Ascending aorta (tissue), 2 donors: ENCODE measurements at places on chromosomes 4 and X. TPM values are rescaled to one million over a fixed set of nuclear protein-coding genes. Genes with fewer than 3 reads are reported as not detected.

GRCh38 chr4:5956285-5957021 is 61.8 kb downstream of the C4orf50 start:
- no peak for DNase-seq

DNA sequence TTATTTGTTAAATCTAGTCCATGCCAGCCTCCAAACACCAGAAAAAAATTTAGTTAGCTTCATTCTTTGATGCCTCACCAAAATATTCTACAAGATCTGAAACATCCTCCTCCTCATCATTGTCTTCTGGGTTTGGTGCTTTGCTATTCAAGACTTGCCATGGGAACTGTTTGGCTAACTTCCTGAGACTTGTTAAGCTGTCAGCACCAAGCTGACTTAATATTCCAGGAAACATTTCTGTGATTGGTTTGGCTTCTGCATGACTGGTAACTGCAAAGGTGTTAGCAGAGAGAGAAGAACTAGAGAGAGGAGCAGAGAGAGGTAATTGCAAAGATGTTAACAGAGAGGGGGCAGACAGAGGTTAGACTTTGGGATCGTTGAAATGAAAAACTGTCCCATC is 101.3 kb downstream of the PALLD start:
- DNase-seq = no peak

DNA sequence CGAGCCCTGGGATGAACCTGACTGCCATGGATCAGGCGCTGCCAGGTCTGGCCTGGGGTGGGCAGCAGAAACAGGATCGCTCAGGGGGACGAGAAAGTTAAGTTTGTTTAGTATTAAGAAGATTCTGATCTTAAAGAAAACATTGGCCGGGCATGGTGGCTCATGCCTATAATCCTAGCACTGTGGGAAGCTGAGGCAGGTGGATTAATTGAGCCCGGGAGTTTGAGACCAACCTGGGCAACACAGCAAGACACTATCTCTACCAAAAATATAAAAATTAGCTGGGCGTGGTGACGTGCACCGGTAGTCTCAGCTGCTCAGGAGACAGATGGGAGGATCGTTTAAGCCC is 696 bp upstream of the FLNA start:
- DNase-seq = no peak

DNA sequence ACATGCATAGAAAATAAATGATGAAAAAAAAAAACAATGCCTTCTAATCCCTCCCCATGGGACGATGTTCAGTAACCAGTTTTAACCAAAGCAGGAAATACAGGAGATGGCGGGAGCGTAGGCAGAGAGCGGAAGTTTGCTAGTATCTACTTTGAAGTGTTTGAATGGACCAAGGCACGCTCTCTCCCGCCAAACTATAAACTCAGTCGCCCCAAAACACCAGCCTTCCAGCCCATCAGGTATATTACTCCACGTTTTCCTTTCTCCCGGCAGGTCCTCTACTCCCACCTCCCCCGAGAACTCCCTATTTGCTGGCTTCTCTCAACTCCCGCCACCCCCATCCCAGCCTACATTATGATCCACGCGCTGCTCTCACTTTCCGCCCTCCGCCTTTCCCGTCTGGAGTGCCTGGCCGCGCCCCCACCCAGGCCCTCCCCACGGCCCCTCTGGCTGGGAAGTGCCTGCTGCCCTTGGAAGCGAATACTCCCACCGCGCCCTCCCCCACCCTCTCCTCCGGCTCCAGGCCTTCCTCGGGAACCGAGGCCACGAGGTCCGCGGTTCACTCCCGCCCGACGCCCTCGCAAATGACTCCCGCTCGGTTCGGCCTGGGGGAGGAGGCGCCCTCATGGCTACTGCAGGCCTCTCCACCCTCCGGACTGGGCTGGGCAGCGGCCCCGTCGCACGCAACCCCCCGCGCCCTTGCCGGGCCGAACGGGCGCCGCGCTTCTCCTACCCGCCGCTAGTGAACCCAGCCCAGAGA is 723 bp downstream of the DHX15 start:
- DNase-seq = peak; percentile 12

Gene HSD17B11
- 29.8 TPM for total RNA-seq

GRCh38 chr4:8152865-8153257 is 5.8 kb downstream of the ABLIM2 start:
- DNase-seq = no peak

DNA sequence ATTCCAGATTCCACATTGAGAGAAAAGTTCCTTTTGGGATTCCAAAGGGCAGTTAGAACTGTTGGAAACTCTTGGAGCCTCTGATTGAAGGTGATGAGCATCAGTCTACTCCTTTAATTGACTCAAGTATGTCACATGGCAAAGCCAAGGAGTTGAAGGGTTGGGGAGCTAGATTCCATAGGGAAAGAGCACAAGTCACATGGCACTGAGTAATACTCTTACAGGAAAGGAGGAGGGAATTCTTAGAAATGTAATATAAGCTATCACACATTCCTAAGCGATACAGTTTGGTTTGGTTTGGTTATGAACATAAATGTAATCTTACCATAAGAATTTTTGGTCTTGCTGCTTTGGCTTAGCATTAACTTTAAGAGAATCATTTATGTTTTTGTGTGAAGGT is 15.7 kb downstream of the SPCS3 start:
- DNase-seq = no peak

Gene SERPINA7
- 0.75 TPM for total RNA-seq

DNA sequence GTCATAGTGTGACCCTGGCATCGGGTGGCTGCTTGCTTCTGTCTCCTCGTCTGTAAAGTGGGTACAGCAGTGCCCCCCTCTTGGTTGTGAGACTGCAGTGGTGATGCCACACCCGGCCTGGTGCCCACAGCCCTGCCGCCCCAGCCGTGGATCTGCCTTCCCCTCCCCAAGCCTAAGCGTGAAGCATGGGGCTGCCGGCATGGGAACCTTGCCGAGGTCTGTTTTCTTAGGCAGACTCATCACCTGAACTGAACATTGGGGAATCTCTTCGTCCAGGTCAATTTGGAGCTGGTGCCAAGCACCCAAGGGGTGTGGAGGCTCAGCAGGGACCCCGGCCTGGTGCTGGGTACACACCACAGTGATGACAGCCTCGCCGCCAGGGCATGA is 108.4 kb downstream of the PSAPL1 start:
- DNase-seq = no peak

Gene SMPX
- not detected for total RNA-seq

DNA sequence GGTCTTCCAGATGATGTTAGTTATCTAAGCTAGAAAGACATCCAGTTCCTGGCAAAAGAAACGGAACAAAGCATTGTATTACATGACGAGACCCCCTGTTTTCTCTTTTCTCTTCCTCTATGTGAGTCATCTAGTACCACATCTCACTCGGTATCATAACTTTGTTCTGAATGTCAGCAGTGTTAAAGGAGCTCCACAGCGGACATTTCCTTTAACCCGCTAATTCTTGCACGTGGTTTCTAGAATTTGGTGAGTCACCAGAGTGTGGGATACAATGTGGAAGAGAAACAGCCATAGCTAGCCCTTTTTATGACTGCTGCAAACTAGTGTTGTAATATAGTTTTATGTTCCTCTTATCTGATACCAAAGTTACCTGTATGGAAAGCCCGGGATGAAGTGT is 243.7 kb downstream of the TENM3 start:
- DNase-seq = no peak

Gene FHIP1A
- total RNA-seq = not detected

Gene SATL1
- not detected for total RNA-seq

Gene DGKK
- not detected for total RNA-seq

- no peak for DNase-seq
Measured at GRCh38 chr4:80515496-80515895, 180.0 kb downstream of the CFAP299 start.

Gene MAGEC2
- total RNA-seq = not detected

Gene TEX11
- total RNA-seq = not detected

DNA sequence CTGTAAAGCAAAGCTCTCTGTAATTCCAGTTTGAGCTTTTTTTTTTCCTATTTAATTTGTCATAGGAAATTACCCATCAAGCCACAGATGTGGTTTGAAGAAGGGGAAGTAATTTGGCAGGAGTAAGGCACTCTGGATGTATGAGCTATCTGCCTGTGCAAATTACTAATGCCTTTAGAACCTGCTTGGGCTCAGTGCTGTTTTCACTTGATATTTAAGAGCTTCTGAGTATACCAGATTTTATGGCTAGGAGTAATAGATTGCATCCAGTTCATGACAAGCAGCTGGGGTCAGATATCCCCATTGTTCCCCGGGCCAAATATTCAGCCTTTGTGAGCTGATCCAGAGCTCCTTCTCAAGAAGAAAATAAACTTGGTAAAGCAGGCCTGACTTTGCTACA is 89.1 kb downstream of the DCAF8L2 start:
- no peak for DNase-seq

- DNase-seq = no peak
Measured at GRCh38 chrX:44428989-44429627, 85.6 kb upstream of the EFHC2 start.

DNA sequence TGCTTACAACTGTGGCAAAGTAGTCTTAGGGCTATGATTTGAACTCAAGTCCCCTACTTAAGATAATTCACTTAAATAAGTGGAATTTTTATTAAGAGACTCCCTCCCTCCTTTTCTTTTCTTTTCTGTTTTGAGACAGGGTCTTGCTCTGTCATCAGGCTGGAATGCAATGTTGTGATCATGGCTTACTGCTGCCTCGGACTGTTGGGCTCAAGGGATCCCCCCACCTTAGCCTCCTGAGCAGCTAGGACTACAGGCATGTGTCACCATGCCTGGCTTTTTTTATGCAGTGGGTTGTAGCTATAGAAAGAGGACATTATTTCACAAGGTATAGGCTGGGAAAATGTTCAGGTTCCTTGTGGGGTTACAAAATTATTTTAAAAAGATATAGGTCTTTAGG is 19.2 kb downstream of the DIAPH2 start:
- no peak for DNase-seq

DNA sequence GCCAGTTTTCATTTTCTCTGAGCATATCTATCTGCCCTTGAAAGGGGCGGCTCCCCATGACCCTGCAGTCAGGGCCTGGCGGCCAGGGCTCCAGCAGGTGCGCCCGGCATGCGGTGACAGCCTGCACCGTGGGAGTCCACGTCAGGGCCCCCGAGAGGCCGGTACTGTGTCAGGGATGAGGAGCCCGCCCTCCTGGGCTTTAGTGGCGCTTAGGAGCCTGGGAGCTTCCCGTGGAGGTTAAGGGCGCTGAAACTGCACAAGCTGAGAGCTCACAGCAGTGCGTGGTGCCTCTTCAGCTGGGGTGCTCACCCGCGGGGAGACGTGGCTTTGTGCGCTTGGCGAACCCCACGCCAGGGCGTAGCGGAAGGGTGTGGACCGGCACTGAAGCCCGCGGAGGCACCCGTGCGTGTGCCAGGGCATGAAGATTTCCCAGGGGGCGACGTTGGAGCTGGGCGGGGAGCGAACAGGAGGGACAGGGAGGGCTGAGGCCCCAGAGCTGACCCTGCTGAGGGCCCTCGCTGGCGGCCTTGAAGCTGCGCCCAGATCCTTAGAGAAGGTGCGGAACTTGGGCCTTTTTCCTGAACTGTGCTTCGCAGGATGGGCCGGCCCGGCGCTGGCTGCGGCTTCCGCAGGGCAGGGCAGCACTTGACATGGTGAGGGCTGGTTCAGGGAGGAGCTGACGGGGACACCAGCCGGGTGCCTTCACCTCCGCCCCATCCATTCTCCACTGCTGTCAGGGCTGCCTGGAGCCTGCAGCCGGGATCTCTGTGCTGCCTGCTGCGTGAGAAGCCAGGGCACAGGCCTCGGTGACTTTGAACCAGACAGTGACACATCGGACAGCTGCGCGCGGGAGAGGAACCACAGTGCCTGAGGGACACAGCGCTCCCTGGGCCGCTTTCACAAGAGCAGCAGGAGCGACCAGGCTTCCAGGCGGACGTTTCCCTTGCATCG is 32.9 kb downstream of the HTT-AS start:
- DNase-seq = peak; percentile 17

GRCh38 chr4:114734594-114734993 is 136.0 kb downstream of the UGT8 start:
- DNase-seq = no peak

Gene SLC10A4
- 0.21 TPM for total RNA-seq

Gene DRD5
- not detected for total RNA-seq

GRCh38 chrX:68932611-68933010 is 103.8 kb downstream of the EFNB1 start:
- DNase-seq = no peak

DNA sequence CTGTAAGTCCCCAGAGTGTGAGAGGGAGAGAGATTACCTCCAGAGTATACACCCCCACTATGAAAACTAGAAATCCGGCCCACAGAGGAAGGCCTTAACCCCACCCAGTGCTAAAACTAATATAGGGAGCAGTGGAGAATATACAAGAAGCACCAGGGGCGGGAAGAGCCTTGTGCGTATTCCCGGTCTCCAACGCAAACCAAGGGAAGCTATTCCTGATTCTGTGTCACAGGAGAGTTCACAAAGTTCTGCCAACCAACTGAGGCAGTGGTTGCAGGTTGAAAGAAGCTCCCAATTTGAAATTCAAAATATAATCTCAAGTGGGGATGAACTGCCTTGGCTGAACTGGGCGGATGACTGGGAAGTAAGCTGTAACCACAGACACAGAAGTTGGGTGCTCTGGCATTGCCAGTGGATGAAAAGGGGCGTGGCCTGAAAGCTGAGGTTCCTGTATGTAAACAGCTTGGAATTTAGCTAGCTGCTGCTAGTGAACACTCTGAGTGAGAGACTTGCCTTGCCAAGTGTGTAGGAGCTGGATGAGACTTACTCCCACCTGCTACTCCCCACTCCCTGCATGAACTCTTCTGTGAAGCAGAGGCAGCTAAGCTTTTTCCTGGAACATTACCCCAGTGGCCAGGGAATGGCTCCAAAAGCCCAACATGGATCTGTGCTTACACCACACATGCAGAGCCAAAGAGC is 32.7 kb downstream of the ELF2 start:
- peak; percentile 67 for DNase-seq

- peak; percentile 60 for DNase-seq
Measured at GRCh38 chr4:106367072-106367471, 1.5 kb downstream of the GIMD1 start.

GRCh38 chr4:4323705-4324534 is 33.9 kb downstream of the ZBTB49 start:
- no peak for DNase-seq

GRCh38 chr4:184293552-184293951 is 75.9 kb upstream of the ENPP6 start:
- no peak for DNase-seq

DNA sequence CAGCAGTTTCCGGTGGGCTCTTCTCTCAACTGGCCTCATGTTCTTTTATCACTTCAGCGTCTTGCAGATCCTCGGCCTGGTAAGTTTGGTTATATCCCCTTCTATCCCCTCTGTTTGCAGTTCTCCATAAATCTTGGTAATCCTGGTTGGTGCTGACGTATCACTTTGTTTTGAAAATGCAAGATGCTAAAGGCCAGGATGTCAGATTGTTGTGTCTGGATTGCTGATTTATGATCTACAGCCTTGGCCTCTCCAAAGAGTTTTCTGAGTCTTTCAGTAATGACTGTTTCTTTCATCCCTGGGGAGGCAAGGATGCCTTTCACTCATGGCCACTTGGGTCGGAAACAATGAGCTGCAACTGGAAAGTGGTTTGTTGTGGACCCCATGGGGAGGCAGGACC is 146.4 kb downstream of the AMMECR1 start:
- DNase-seq = no peak

- no peak for DNase-seq
Measured at GRCh38 chr4:183355405-183355804, 33.2 kb upstream of the CLDN24 start.

Gene REELD1
- not detected for total RNA-seq

- DNase-seq = no peak
Measured at GRCh38 chr4:151199319-151200190, 77.4 kb upstream of the PRSS48 start.

Gene ZNF827
- total RNA-seq = 19.5 TPM
